CD4-positive, alpha-beta T cell treated with Interleukin-17A for 1 hour (primary cell): ENCODE measurements at places on chromosomes 1 and 21.

DNA sequence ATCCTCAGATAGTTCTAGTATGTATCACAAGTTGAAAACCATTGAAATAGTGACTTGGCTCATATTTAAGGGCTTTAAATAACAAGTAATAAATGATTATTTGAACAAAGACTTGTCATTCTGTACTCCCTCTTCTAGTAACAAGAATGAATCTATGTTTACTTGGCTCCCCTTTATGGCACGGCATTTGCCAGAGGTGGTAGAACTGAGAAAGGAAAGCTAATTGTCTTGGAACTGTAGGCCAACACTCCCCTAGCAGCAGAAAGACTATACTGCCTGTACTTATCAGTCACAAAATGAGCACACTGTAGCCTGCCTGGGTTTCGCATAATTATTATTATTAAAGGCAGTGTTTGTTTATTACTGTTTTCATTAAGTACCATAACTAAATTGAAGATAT, 29.6 kb upstream of the SMYD2 start:
- no peak for DNase-seq

DNA sequence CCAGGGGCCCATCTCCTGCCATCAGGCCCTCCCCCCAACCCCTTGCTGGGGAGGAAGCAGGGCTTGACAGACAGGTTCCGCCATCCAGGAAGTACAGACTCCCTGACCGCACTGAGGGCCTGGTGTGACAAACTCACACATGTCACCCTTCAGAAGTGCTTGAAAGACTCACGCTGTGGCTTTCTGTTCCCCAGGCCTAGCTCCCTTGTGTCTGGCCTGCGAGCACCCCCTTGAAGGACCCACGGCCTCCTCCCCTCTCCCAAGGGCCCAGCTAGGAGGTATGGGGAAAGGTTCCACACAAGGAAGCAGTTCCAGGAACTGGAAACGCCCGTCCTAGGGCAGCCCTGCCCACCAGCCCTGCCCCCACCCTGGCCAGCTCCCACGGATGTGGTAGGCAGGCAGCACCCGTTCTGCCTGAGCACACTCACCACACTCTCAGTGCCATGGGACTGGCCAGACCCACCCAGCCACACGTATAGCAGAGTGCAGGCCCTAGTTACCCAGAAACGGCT, 26.7 kb downstream of the SLC2A1 start:
- DNase-seq: peak; percentile 85

- DNase-seq: no peak
These were observed 57.3 kb downstream of the HS2ST1 start for GRCh38 chr1:86971778-86972177.

GRCh38 chr1:163094589-163094988, 25.4 kb downstream of the RGS4 start:
- no peak for DNase-seq

DNA sequence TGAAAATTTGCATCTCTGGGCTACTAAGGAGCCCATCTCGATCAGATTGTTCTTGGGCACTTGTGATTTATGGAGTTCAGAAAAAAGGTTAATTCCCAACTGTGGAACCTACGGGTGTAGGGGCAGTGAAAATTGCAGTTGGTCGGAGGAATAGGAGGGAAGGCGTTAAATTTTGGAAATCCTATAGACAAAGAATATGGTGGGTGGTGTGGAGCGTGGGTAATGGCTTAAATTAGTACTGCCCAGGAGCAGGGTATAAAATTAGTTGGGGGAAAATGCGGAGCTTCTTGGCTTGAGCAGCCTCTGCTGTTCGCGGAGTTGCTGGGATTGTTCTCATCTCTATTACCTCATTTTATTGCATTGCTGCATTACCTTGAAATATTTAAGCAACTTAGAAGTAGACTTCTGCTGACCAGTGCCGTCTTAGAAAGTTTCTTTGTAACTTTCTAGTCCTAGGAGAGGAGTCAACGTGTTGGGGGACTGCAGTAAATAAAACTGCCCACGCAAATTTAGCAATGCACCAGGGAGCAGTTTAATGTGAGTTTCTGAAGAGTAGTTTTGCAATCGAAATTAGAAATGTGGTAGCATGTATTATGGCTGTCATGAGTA, 514 bp downstream of the S1PR1 start:
- DNase-seq: peak; percentile 42

GRCh38 chr1:201291916-201292315, 8.6 kb downstream of the PKP1 start:
- no peak for DNase-seq

GRCh38 chr21:36756527-36756926, 57.6 kb downstream of the SIM2 start:
- no peak for DNase-seq

DNA sequence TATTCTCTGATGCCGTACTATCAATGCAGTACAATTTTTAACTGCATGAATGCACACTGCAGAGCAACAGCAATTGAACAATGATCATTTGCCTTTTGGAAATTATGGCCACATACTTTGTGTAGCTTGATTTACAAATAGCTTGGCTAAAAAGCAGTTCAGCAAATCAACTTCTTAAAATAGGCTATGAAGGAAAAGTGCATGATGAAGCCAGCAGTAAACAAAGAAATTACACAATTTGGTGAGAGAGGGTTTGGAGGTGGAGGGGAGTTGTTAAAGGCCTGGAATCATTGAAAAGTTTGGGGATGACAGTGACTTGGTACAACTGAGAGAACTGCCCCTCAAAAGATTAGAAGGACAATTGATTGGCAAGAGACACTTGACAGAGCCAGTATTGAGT, 6.5 kb downstream of the PIGM start:
- no peak for DNase-seq

DNA sequence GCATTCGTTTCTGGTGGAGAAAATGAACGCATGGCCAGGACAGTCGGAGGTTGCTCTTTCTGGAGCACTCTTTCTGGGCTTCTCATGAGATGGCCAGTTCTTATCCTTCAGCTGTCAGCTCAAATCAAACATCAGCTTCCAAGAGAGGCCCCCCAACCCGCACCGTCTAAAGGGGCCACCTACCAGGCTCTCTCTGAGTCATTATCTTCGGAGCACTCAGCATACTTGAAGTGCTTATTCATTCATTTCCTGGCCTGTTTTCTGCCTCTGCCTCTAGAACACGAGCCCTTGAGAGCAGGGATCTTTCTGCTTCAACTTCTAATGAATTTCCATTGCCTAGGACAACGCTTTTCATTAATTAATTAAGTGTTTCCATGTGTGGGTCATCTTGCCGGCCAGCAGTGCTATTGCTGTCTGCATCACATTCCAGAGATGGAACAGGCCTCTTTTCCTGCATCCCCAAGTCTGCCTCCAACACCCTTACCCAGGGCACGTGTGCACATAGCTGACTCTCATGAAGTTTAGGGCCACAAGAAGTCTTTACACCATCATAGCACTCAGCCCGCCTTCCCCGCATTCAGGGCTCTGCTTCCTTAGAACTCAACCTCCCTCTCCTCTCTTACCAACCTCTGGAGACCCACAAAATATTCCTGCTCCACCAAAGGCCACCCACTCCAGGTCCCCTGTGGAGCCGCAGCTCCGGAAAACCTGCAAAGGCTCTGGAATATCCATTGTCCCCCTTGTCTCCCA, 52.1 kb upstream of the LAPTM5 start:
- no peak for DNase-seq

GRCh38 chr1:31591425-31592093, 15.2 kb downstream of the TINAGL1 start:
- DNase-seq: no peak

DNA sequence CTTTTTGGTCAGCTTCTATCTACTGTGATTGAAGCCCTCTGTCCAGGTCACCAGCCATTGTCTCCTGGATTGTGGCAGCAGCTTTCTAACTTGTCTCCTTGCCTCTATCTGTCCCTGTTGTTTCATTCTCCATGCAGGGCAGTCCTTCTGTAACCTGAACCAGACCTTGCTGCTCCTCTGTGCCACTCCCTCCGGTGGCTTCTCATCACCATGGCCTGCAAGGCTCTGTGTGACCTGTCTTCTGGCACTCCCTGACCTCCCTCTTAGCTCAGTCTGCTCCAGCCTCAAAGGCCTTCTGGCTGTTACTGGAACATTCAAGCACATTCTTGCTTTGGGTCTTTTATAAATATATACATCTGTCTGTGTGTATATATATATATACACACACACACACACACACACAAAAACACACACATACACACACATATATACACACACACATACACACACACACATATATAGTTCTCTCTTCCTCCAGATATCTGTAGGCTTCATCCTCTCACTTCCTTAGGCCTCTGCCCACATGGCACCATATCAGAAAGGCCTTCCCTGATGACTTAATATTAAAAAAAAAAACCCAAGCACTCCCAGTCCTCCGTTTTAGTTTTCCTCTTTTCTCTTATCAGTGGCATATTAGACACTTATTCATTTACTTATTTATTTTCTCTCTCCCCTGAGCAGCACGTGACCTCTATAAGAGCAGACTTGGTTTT, 21.2 kb upstream of the JUN start:
- DNase-seq: no peak

GRCh38 chr1:221527302-221527701, 214.6 kb downstream of the DUSP10 start:
- no peak for DNase-seq

- no peak for DNase-seq
These were observed 152.4 kb downstream of the TOMM20 start for GRCh38 chr1:234975941-234976860.

DNA sequence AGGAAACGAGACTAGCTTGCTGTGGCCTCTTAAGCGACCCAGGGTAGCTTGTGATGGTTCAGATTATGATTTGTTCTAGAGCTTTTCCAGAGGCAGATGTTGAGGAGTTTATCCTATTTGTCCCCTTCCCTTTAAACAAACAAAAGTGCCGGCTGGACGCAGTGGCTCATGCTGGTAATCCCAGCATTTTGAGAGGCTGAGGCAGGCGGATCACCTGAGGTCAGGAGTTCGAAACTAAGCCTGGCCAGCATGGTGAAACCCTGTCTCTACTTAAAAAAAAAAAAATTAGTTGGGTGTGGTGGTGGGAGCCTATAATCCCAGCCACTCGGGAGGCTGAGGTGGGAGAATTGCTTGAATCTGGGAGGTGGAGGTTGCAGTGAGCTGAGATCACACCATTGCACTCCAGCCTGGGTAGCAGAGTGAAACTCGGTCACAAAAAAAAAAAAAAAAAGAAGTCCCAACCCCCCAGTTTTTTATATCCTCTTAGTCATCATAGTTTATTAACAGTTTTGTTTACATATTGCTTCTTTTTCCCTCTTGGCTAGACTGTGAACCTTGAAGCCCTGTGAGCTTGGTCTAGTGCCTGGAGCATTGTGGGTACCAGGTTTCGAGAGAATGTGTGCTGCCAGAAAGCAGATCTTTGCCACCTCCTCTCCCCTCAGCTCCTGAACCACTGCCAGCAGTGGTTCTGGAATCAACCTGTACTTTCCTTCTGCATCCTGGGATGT, 29.8 kb downstream of the MAPKAPK2 start:
- peak; percentile 58 for DNase-seq

DNA sequence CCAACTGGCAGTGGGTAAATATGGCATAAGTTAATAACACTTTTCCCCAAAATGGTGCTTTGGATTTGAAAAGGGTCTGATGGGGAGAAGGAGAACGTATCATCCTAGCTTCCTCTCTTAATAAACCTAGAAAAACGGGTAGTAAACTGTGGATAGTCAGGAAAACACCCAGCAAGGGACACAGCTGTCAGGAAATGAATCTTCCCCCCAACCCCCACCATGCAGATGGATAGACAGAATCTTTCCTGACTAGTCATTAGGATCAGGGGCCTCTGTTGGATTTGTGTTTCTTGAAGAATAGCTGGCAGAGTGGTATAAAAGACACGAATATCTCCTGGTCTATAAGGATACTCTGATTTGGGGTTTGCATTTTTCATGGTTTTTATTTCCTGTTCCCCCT, 22.5 kb upstream of the LAX1 start:
- no peak for DNase-seq

- no peak for DNase-seq
These were observed 12.5 kb upstream of the SRM start for GRCh38 chr1:11072216-11072917.

- no peak for DNase-seq
These were observed 74.5 kb downstream of the NPHP4 start for GRCh38 chr1:5917591-5918274.

- DNase-seq: no peak
These were observed 21.2 kb downstream of the CD1E start for GRCh38 chr1:158374860-158375259.

DNA sequence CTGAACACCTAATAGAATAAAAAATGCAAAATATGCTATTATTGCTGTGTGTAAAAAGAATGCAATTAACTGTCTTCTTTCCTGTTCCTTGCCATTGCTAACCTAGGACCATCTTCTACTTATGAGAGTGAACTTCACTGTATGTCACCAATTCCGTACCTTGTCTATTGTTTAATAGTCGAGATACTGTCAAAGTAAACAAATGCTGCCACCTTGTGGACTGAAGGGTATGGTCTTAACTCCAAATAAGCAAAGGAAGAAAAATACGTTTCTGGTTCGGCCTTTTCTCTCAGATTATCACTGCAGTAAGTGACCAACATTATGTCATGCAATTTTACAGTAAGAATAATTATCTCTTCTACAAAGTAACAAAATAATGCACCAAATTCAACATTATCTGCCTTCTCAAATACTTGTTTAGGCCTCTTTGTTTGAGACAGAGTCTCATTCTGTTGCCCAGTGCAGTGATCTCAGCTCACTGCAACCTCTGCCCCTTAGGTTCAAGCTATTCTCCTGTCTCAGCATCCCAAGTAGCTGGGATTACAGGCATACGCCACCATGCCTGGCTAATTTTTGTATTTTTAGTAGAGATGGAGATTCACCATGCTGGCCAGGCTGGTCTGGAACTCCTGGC, 133.4 kb downstream of the COP1 start:
- DNase-seq: peak; percentile 52

- no peak for DNase-seq
These were observed 81.0 kb downstream of the SCCPDH start for GRCh38 chr1:246805135-246805716.

GRCh38 chr1:67019121-67019520, 34.8 kb downstream of the SLC35D1 start:
- no peak for DNase-seq

- DNase-seq: no peak
These were observed 25.7 kb upstream of the ERO1B start for GRCh38 chr1:236307435-236307834.

GRCh38 chr1:188371295-188371806, 1542.6 kb downstream of the PLA2G4A start:
- DNase-seq: no peak
